ENCODE measurements at places on chromosomes 12 and 14.

GRCh38 chr12:56631790-56632700 is 1.9 kb upstream of the BAZ2A start:
- DNase-seq, result peak; percentile 90

DNA sequence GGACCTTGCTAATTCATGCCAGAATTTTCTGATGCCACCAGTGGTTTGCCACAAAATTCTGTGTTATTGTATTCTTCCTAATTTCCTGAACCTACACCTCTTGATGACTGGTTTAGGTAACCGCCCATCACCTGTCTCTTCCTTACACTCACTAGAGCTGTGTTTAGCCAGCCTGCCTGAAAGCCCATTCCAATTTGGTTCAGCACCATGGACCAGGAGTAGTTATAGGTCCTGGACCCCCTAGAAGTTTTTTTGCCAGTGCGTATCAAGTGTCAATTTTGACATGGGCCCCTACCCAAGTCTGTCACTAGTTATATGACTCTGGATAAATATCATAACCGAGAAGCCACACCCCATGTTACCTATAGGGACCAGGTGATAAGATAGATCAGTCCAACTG is 94.0 kb upstream of the NAP1L1 start:
- DNase-seq, result no peak

DNA sequence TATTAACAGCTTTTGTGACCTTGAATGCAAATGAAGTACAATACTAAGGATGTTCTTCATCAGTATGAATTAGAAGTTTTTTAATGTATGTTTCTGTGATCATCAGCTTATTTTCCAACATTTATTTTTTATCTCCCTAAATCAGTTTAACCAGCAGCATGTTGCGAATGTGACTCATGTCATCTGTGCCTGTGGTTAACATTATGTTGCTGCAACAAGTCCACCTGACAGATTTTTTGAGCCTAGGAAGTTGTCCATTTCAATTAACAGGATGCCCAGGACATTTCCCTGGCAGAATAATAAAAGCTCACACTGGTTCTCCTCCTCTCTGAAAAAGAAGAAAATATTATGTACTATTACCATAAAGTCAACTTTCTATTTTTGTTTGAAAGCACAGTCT is 155.5 kb downstream of the SYT1 start:
- no peak for DNase-seq

- DNase-seq, result no peak
Observed at GRCh38 chr12:99605-100004, 33.0 kb downstream of the IQSEC3 start.

- peak; percentile 45 for DNase-seq
Observed at GRCh38 chr12:65881348-65881961, 57.2 kb downstream of the HMGA2 start.

- DNase-seq, result no peak
Observed at GRCh38 chr12:121467638-121468498, 68.0 kb downstream of the RNF34 start.

DNA sequence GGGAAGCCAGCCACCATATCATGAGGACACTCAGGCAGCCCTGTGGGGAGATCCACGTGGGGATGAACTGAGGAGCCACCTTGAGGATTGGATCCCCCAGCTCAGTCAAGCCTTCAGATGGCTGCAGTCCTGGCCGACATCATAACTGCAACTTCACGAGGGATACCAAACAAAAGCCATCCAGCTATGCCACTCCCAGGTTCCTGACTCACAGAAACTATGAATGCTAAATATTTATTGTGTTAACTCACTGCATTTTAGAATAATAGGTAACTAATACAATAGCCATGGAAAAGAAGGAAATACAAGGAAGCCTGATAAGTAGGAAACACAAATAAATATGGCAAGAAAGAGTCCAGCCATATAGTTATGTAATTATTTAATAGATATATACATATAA is 42.1 kb upstream of the FAM222A start:
- no peak for DNase-seq

- no peak for DNase-seq
Observed at GRCh38 chr12:105850103-105850968, 288.4 kb downstream of the NUAK1 start.

- DNase-seq, result no peak
Observed at GRCh38 chr12:39920647-39921046, 185.2 kb downstream of the SLC2A13 start.

GRCh38 chr12:7090222-7090998 is 1.8 kb downstream of the C1R start:
- DNase-seq, result no peak

DNA sequence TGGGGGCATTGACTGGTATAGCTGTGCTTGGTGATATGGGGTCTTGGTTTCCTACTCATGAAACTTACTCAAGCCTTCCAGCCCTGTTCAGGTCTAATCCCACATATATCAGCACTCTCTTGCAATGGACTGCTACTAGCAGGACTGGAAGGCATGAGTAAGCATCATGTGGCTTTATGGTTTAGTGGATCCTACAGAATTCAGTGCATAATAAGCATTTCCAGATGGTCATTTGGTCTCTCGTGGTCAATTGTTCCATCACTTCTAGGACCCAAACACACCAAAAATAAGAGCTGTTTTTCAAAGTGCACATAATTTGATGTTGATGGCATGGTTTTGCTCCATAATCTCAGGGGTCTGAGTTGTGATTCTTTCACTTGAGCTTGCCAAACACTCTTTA is 114.4 kb downstream of the LMNTD1 start:
- DNase-seq, result no peak

DNA sequence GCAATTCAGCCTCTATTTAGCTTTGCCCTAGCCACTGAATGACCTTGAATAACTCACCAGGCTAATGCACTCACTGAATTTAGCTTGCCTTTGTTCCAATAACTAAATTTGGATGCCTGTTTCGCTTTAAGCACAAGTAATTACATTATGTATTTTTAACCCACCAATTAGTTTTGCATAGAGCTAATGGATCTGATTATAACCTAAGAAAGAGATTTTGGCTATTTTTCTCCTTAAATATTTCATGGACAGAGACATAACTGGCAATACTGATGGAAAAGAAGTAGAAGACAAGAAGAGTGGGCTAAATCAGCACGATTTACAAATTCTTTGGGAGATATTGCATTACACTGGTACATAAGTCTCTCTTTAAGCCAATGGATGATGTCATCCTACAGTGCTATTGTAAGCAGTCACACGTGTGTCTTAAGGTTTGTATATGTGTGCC is 85.7 kb downstream of the AKAP6 start:
- DNase-seq, result no peak

GRCh38 chr12:27226407-27226929 is 17.6 kb upstream of the STK38L start:
- peak; percentile 53 for DNase-seq

DNA sequence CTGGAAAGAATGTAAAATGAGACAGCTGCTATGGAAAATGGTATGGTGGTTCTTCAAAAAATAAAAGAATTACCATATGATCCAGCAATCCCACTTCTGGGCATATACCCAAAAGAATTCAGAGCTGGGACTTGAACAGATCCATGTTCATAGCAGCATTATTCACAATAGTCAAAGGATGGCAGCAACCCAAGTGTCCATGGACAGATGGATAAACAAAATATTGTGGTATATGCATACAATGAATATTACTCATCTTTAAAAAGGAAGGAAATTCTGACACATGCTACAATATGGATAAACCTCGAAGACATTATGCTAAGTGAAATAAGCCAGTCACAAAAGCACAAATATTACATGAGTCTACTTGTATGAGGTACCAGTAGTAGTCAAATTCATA is 9.1 kb downstream of the RAB2B start:
- DNase-seq, result no peak

GRCh38 chr12:115149279-115149678 is 465.3 kb upstream of the TBX3 start:
- no peak for DNase-seq
